NCI-H2171 treated with DMSO at 0.1 percent for 48 hours (cell line): ENCODE measurements at places on chromosomes 5 and 9.

DNA sequence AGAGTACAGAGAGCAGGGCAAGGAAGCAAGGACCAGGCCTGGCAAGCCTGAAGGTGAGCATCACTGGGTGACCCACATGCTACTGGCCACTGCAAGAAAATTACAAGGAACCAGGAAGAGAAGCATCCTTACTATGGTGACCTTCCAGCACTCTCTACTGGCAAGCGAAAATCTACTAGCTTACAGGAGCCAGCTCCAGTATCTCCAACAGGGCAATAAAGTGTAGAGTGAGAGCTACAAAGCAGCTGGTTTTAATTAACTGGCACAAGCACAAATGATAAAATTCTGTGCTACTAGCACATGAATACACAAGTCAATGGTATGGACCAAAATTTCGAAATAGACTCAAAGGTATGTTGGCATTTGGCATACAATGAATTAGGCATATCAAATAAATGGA lies 113.3 kb upstream of the CAST start:
- no peak for DNase-seq

GRCh38 chr9:114247491-114247890 lies 75.4 kb upstream of the ORM1 start:
- DNase-seq, result no peak

GRCh38 chr5:6632324-6632887 lies 438 bp downstream of the NSUN2 start:
- DNase-seq, result peak; percentile 50

GRCh38 chr9:124858330-124859046 lies 3.3 kb downstream of the RPL35 start:
- DNase-seq, result no peak

DNA sequence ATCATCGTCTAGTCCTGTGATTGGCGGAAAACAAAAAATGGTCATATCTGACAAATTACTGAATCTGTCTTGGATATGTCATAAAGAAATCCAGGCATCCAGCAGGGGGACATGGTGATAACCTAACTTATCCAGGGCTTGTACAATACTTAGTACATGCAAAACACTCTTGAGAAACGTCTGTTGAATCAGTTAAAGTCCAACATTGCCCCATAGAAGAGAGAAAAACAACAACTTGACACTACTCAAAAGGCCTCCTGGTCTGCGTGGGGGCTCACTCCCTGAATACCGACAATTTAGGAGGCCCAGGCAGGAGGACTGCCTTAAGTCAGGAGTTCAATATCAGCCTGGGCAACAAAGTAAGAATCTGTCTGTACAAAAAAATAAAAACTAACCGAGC lies 217.5 kb downstream of the DCP2 start:
- no peak for DNase-seq

GRCh38 chr5:965604-966344 lies 42.8 kb upstream of the NKD2 start:
- no peak for DNase-seq

- peak; percentile 28 for DNase-seq
These were observed 40.0 kb upstream of the SPTLC1 start for GRCh38 chr9:92155221-92155620.

DNA sequence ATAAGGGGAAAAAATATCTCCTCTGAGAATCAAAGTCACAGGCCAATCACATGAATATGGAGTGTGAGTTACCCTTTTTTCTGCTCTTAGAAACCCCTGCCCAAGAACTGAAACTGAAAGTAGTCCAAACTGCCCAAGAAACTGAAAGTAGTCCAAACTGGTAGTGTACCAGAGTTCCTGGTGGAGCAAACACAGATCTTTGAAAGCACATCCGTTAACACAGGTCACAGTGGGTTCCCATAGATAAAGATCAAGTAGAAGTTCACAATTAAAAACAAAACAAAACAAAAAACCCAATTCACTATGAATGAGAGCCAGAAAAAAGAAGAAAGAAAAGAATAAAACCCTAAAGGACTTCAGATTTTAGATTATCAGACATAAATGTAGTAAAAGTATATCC lies 332.4 kb upstream of the EFNA5 start:
- no peak for DNase-seq

GRCh38 chr5:146947181-146947941 lies 68.8 kb upstream of the PPP2R2B start:
- peak; percentile 20 for DNase-seq

- no peak for DNase-seq
These were observed 141.5 kb downstream of the ADAMTS19 start for GRCh38 chr5:129601576-129601975.

GRCh38 chr5:98663521-98663920 lies 109.9 kb upstream of the RGMB start:
- no peak for DNase-seq

- no peak for DNase-seq
These were observed 9.9 kb downstream of the SLC6A3 start for GRCh38 chr5:1435369-1435768.

DNA sequence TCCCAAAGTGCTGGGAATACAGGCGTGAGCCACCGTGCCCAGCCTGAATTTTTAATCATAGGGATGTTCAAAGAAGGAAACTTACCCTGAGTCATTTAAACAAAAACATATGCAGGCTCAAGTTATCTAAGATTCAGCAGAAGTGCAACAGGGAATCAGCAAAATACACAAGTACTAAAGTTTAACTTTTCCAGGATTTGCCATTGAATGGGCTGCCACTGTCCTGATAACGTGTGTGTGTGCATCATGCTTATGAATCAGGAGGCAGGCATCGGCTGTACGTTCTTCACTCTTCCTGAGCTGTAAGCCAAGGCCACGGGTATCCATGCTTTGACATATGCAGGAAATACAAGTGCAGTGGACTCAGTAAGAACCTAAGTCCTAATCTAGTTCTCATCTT lies 48.8 kb upstream of the FST start:
- no peak for DNase-seq

- DNase-seq, result no peak
These were observed 2.1 kb upstream of the SCAI start for GRCh38 chr9:125145425-125145824.

- DNase-seq, result no peak
These were observed 113.5 kb downstream of the NREP start for GRCh38 chr5:111643499-111643898.

DNA sequence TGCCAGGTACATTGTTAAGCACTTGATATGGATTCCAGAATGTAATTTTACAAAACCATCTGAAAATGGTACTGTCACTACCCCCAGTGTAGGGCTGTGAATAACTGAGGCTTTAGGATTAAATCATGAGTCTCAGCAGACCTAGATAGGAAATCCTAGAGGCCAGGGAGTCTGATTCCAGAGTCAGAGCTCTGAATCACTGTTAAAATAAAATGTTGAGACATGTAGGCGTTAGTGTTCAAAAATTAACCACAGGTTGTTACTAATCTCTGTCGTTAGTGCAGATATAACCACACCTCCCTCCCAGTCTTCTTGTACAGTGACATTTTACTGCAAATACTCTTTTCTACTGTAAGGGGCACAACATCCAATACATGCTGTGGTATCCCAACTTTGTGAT lies 1828.8 kb downstream of the MAT2B start:
- DNase-seq, result no peak

GRCh38 chr5:68557162-68557936 lies 341.8 kb downstream of the PIK3R1 start:
- no peak for DNase-seq

GRCh38 chr9:111179577-111179976 lies 141.3 kb upstream of the LPAR1 start:
- peak; percentile 12 for DNase-seq

GRCh38 chr5:151086192-151086869 lies 5.5 kb upstream of the TNIP1 start:
- no peak for DNase-seq

- DNase-seq, result no peak
These were observed 48.4 kb upstream of the TUT7 start for GRCh38 chr9:86402591-86402990.

- no peak for DNase-seq
These were observed 86.4 kb upstream of the COL5A1 start for GRCh38 chr9:134555094-134555650.

DNA sequence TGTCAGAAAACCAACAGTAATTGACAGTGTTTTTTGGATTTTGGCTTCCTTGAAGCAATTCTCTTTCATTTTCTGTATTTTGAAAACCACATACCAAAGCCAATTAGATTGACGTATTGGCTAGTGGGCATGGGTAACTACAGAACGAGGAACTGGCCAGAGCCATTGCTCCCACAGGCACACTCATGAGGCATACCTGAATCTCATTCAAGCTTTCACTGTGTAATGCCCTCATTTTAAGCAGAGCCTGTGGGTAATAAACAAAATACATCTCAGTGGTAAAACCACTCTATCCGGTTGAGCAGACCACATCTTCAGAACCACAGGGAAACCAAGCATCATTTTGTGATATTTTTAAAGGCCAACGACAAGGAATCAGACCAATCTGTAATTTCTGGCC lies 394.1 kb downstream of the ZNF608 start:
- no peak for DNase-seq

GRCh38 chr5:123819833-123820232 lies 307.9 kb downstream of the CSNK1G3 start:
- no peak for DNase-seq

DNA sequence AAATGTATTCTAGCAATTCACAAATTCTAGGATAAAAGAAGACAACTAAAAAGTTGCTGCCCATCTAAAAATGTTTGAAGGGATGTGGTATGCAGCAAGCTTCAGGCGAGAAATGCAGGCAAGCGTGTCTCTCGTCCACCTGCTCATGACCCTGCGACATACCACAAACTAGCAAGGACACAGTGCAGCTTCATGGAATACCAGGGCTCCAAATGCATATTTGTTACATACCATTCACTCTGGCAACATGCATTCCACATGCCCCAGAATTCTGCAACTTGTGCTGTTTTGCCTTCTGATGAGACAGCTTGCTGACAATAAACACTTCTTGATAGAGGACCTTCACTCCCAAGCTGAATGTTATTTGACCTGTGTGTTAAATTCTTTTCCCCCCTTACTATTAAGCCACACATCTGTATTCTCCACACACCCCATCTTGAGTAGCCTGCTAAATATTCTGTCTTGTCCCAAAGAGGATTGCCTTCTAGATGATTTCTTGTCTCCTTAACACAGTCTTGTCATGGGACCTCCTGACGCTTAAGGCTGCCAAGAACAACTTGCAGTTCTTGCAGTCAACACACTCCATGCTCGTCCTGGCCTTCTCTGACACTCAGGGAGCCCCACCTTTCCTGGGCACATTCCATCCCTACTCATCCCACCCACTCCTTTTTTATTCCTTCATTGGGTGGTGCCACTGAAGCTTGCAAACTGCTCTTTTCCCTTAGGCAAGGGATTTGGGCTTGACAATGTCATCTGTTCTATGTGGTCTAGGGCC lies 340.5 kb downstream of the PIK3R1 start:
- no peak for DNase-seq

DNA sequence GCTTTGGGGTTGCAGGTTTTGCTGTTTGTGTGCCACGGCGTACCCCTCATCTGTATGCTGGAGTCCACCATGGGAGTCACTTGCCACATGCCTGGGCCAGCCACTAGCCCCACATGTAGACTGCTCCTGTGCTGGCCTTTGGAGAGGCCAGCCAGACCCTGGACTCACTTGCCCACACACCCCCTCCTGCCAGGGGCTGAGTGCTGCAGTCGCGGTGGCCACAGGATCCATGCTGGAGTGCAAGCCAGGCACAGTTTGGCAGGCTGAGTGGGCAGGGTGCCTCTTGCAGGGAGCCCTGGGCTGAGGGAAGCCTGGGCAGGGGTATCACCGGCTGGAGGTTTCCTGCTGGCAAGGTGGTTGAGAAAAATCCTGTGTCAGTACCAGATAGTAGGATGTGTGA lies 25.6 kb upstream of the GCNT1 start:
- no peak for DNase-seq

GRCh38 chr5:169686137-169686536 lies 49.1 kb downstream of the DOCK2 start:
- DNase-seq, result peak; percentile 57

GRCh38 chr5:66170195-66170919 lies 26.3 kb downstream of the SREK1 start:
- no peak for DNase-seq

DNA sequence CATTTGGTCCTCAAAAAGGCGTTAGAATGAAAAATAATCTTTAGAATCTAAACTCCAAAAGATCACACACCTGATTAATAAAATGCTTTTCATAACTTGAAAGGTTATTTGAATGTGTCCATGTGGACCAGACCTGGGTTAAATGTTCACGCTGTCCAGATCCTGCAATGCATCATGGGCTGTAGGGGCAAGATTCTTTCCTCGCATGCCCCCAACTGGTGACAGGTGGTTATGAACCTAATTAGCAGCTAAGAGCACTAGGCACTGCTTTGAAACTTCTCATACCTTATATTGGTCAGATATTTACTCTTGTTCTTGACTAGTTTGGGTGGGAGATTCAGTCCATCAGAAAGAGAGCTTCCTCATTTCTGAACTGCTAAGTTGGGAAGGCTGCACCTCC lies 19.3 kb upstream of the PIP5K1B start:
- DNase-seq, result no peak

- no peak for DNase-seq
These were observed 122.9 kb downstream of the TMEM174 start for GRCh38 chr5:73295921-73296320.

- no peak for DNase-seq
These were observed 17.2 kb downstream of the PPARGC1B start for GRCh38 chr5:149747141-149747832.

DNA sequence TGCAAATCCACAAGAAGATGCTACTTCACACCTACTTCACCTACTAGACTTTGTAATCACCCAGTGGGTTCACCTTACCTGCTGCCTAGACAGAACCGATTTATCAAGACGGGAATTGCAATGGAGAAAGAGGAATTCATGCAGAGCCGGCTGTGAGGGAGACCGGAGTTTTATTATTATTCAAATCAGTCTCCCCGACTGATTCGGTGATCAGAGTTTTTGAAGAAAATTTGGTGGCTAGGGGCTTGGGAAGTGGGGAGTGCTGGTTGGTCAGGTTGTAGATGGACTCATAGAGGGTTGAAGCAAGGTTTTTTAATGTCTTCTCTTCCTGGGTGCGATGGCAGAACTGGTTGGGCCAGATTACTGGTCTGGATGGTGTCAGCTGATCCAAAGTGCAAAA lies 23.4 kb downstream of the SFXN1 start:
- DNase-seq, result no peak

GRCh38 chr5:96292582-96293247 lies 140.3 kb downstream of the PCSK1 start:
- DNase-seq, result no peak

DNA sequence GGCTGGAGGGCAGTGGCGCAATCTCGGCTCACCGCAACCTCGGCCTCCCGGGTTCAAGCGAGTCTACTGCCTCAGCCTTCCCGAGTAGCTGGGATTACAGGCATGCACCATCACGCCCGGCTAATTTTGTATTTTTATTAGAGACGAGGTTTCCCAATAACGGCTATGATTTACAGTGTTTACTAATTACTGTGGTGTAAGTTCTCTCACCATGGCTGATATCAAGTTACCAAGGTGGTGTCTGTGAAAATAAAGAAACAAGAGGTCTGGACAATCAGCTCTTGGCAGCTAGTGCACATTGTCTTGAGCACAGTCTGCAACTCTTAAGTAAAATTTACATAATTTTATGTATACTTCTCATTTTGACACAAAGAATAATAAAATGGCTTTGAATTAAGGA lies 385.5 kb upstream of the COX7C start:
- no peak for DNase-seq

GRCh38 chr5:44622331-44622730 lies 186.4 kb upstream of the MRPS30 start:
- no peak for DNase-seq
